NCI-H774 (cell line): ENCODE measurements at places on chromosomes 4 and X.

DNA sequence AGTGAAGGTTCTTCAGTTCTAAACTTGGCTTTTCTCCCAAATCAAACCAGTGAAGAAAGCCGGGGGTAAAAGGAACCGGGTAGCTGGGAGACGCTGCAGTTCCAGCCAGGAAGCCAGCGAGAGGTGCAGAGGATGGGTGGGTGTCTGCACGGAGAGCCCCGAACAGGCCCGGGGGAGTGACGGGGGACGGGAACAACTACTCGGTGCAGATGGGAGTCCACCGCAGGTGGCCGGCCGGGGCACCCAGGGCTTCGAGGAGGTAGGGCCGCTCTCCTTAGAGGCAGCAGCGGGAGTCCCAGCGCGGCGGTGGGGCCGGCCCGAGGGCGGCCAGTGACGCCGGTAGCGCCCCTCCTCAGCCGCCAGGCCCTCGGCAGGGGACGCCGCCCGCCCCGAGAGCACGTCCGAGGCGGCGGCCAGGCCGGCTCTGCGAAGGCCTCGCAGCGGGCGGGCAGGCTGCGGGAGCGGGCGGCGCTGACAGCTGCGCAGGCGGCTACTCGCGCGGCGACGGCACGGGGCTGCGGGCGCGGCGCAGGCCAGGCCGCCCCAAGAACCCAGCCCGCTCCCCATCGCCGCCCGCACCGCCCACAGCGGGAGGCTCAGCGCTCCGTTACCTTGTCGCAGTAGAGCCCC lies 449 bp downstream of the FBXL5 start:
- no peak for DNase-seq

DNA sequence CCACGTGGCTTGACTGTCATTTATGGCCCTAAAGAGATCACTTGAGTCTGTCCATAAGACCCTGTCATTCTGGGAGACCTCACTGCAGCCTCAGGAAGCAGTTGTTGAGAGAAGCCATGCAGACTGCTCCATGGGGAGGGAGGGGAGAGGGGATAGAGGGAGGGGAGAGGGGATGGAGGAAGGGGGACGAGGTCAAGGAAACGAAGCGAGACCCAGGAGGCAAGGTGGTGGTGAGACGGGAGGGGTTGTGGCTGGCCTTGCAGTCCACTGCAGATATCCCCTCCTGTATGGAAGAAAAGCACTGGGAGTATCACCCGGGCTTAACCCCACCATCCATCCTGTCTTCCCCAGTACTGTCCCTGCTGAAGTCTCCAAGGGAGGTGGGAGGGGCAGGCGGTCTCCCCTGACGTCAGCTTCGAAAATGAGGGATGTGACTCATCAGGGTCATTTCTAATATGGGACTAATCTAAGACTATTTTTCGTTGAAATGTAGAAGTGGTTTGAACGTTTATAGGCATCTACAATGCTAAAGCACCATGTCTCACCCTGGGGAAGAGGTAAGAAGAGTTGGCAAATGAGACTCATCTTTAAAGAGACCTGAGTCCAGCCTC lies 5.6 kb downstream of the TMEM255A start:
- no peak for DNase-seq

- no peak for DNase-seq
Observed at GRCh38 chr4:99417125-99417524, 18.0 kb downstream of the ADH7 start.

DNA sequence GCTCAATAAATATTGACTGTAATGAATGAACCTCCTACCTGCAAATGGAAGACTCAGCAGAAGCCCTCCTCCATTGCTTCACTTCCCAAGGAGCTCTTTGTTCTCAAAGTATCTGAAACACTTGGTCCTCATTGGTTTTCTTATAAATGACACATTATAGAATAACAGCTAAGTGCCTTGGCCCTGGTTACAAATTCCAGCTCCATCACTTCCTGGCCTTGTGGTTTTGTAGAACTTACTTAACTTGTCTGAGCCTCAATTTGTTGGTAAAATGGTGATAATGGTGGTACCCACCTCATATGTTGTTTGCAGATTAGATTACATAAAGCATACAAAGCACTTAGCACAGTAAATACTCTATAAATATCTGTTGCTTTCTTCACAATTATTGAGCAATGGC lies 25.2 kb upstream of the SMIM20 start:
- no peak for DNase-seq

GRCh38 chrX:8861908-8862307 lies 60.7 kb upstream of the FAM9A start:
- no peak for DNase-seq

GRCh38 chr4:100290585-100290984 lies 100.3 kb upstream of the DDIT4L start:
- DNase-seq: no peak

GRCh38 chrX:24184018-24184417 lies 34.5 kb downstream of the ZFX start:
- DNase-seq: no peak

- DNase-seq: no peak
Observed at GRCh38 chr4:168604496-168605373, 107.9 kb downstream of the PALLD start.

DNA sequence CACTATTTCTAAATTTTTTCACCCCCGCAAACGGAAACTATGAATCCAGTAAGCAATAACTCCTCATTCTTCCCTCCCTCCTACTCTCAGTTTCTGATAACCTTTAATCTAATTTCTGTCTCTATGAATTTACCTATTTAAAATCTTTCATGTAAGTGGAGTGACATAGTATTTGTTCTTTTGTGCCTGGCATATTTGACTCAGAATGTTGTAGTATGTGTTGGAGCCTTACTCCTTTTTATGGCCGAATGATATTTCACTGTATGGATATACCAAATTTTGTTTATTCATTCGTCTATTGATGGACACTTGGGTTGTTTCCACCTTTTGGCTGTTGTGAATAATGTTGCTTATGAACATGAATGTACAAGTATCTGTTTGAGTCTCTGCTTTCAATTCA lies 61.1 kb upstream of the C1GALT1C1 start:
- DNase-seq: no peak

DNA sequence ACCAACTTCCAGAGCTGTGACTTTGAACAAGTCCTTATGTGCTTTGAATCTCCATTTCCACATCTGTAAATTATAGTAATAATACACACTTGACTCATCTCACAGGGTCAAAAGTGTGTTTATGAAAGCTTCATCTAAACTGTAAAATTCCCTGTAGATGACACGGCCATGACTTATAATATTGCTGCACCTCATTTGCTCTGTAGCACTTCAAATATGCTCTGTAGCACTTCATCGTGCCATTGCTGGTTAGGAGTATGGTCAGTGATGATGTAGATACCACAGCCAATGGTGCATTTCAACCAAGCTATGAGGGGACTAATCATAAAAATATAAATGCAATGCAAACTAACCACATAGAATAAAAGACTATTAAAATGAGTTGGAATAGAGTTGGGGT lies 318.6 kb downstream of the ANK2 start:
- DNase-seq: no peak

GRCh38 chr4:59727745-59728144 lies 1472.4 kb upstream of the ADGRL3 start:
- no peak for DNase-seq

- DNase-seq: no peak
Observed at GRCh38 chr4:9594948-9595347, 150.7 kb downstream of the DEFB131A start.

GRCh38 chr4:41696763-41697162 lies 51.8 kb downstream of the PHOX2B start:
- no peak for DNase-seq

DNA sequence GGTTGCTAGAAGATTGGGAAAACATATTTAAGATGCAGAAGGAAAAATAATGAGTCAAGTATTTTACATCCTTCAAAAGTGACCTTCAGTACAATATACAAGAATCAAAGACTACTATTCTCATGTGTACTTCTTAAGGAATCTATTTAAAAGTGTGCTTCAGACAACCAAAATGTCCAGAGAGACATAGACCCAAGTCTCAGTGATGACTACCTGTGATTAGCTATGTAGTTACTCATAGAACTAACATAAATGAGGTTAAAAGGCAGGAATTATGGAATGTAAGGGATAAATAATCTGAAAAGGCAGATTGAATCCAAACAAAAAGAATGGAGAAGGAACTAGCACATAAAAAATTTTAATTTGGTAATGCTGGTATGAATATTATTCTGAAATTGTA lies 634.7 kb upstream of the FAM241A start:
- DNase-seq: no peak

- no peak for DNase-seq
Observed at GRCh38 chrX:2468261-2469195, 32.2 kb downstream of the DHRSX start.

GRCh38 chr4:5619913-5620625 lies 88.3 kb downstream of the EVC2 start:
- DNase-seq: no peak

DNA sequence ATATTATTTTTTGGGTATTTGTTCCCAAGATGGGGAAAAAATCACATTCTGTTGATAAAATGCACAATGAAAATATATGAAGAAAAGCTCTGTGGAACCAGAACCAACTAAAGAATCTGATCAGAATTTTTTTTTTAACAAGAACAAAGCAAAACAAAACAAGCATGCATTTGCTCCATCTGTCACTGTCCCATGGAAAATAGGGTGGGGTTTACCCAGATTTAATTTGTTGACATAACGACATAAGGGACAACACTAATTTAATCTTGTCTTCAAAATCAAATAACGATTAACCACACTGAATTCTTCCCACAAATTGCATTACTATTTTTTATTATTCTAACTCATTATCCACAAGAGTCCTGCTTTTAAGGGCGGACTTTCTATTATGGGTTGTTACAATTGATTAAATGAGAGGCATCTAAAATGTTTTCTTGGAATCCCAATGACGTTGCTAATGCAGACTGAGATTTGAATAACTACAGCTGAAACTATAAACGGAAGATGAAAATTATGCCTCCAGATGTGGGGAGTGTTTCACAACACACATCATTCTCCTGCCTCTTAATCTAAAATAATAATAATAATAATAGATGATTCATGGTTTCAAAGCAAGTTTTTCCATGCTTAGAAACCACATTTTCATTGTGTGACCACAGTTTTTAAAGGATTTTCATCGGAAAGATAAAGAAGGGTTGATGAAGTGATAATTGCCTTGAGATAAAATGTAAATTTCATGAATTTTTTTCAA lies 307.0 kb upstream of the CPEB2 start:
- no peak for DNase-seq

- DNase-seq: no peak
Observed at GRCh38 chrX:123809854-123810375, 49.9 kb upstream of the XIAP start.

DNA sequence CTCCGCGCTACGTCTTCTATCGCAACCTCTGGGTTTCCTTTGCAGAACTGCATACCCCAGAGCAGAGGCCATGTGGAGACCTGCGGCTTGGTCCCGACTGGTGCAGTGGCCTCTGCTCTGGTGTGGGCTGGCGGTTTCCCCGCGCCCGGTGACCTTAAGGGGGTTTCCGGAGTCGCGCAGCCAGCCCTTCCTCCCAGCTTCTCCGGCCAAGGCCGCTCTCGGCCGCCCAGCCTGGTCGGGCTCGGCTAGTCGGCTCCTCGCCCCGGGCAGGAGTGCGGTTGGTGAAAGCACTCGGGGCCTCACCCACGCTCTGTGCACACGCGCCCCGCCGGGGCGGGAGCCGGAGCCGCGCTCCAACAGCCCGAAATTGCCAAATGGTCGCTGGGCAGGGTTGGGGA lies 84.9 kb downstream of the BCOR start:
- DNase-seq: peak; percentile 16

GRCh38 chrX:153903238-153903980 lies 1.1 kb upstream of the AVPR2 start:
- DNase-seq: no peak

DNA sequence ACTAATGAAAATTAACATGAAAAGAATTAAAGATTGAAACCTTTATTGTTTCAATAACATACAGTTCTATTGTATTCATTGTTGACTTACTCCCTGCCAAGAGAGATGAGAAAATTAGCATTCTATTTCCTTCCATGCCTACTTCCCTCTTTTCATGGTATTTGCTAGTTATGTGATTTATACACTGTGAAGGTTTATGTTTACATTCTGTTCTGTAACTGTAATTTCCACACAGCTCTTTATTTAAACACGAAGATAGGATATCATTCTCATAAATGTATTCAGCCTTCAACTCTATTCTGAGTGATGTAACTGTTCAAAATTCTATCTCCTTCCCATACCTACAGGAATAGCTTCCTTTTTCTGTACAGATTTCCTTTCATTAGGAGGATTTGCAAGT lies 6.6 kb downstream of the CCDC110 start:
- DNase-seq: no peak

DNA sequence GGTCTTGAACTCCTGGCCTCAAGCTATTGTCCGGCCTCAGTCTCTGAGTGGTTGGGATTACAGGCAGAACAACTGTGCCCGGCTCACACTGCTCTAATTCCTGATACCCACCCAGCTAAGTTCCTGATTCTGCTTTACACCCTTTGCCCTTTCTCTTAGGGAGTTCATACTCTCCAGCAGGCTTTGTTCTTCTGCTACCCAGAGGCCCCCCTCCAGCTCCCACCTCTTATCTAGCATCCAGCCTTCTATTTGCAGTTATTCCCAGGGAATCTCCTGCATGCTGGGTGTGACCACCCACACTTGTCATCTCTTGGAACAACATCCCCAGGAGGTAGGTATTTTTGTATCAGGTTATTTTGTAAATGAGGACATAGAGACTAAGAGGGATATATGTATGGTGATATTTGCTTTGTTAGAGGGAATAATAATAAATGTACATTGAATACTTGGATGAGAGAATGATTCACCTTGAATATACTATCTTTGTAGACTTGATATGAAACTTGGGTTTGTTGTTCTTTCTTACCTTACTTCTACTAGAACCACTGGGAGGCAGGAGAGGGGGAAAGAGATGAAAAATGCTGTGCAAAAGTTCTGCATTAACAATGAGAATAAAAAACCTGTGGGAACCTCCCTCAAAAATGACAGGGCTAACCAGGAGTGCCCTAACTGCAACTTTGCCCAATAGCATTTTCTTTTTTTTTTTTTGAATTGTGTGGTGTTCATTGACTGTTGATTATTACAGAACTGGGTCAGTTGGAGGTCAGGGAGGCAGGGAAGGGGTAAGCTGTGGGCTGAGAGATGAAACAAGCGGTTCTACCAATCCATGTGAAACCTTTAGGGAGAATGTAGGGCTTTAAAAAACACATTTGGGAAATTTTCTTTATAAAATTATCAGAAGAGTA lies 157.4 kb downstream of the SPRY1 start:
- DNase-seq: no peak

- no peak for DNase-seq
Observed at GRCh38 chrX:39162322-39162735, 361.1 kb downstream of the MID1IP1 start.
